Activated T-helper 1 cell treated with anti-CD3 and anti-CD28 coated beads, Interleukin-12 subunit alpha, Interleukin-12 subunit beta, Interleukin-2, Interleukin-4 antibody, amounts not matched to agents 30 ng/mL and 10 ng/mL and 1 ng/mL, durations not matched to agents 14 hours and 24 hours and 36 hours (primary cell): ENCODE measurements at places on chromosomes 5 and 9. TPM values are rescaled to one million over a fixed set of nuclear protein-coding genes. Genes with fewer than 3 reads are reported as not detected.
A peak's percentile ranks its signal among the peaks of the same experiment; 100 is the strongest.

The DBH gene
- not detected in 2 replicates for total RNA-seq

DNA sequence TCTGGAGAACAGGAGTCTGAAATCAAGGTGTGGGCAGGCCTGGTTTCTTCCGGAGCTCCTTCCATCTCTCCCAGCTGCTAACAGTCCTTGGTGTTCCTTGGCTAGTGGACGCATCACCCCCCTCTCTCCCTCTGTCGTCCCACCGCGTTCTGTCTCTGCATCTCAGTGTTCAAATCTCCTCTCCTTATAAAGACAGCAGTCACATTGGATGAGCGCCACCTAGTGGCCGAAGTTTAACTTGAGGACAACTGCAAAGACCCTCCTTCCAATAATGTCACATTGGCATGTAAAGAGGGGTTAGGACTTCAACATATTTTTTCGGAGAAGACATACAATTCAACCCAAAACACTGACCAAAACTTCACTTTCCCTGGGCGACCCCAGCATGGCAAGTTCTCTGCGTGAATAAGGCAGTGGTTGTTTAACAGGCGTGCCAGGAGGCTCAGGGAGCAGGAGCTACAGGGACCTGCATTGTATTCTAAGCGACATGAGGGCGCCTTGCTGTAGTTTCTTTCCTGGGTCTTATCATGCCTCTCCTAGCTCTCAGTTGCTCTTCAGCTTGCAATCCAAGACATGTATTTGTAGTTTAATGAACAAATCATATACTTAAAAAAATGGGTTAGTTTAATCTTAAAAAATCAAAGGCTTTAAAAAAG lies 27.9 kb upstream of the BASP1 start:
- no peak overlapping the region for H3K27ac ChIP-seq
- H3K36me3 ChIP-seq = no peaks in the 10 kb centered on the region
- DNase-seq = peak; percentile 11
- peaks cover 2% of the 10 kb centered on the region for H3K27me3 ChIP-seq
- H3K4me3 ChIP-seq = no peak overlapping the region
- no peaks in the 10 kb centered on the region for H3K4me1 ChIP-seq

- no peak overlapping the region for H3K27ac ChIP-seq
- no peaks in the 10 kb centered on the region for H3K27me3 ChIP-seq
- no peaks in the 10 kb centered on the region for H3K4me1 ChIP-seq
- no peak for DNase-seq
- H3K4me3 ChIP-seq = no peak overlapping the region
Observed at GRCh38 chr5:101346447-101346846, 443.4 kb upstream of the ST8SIA4 start.

DNA sequence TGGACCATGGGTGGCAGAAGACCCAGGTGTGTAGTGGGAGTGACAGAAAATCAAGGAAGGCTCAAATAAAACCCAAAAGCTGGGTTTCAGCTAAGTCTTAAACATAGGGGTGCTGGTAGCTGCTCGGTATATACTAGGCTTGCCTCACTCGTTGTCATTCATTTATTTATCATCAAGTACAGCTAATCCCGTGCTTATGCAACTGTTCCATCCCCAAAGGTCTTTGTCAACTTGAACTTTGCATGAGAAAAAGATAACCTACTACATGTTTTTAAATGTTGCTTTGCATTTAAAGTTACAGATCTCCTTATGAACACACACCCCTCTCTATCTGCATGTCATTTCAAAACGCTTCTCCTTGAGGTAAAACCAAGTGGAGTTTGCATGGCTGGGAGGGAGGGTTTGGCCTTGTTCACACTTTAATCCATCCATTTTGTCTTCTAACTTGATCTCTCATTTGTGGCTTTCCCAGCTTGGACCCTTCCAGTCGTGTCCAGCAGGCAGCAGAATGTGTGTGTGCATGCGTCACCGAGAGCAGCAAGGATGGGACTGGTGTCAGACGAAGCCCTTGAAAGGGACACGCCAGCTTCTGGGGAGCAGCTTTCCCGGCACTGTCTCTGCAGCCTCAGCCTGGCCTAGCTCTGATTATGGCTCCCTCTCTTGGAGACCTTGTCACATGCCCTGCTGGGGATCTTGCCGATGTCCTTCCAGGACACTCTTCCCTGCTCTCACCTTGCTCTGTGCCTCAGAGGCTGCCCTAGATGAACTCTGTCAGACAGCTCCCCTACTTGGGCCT lies 133.5 kb downstream of the GADD45G start:
- peaks cover 70% of the 10 kb centered on the region for H3K4me1 ChIP-seq
- DNase-seq = no peak
- peaks cover 29% of the 10 kb centered on the region for H3K36me3 ChIP-seq
- no peak overlapping the region for H3K4me3 ChIP-seq

DNA sequence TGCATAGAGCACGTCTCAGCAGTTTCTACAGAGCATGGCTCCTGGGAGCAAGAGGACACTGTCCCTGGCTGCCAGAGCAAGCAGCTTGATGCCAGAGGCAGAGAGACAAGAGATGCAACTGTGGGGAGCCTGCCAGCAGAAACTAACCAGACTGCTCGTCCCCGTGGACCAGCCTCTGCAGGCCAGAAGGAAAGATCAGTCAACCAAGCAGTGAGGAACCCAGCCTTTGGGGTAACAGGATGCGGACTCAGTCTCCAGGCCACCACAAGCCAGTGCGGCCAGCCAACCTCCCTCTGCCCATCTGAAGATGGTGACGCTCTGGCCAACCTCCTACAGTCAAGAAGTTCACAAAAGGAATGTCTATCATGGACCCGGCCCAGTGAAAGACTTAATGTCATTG lies 3.7 kb downstream of the SURF4 start:
- H3K4me1 ChIP-seq = peaks cover 56% of the 10 kb centered on the region
- H3K36me3 ChIP-seq = peaks cover 44% of the 10 kb centered on the region
- H3K4me3 ChIP-seq = peak overlapping the region; percentile 83
- DNase-seq = no peak
